ENCODE measurements at places on chromosomes 2 and 18.

GRCh38 chr18:7977897-7978296 is 410.8 kb downstream of the PTPRM start:
- no peak for DNase-seq

- no peak for DNase-seq
Observed at GRCh38 chr2:236887531-236887930, 198.2 kb upstream of the COPS8 start.

- no peak for DNase-seq
Observed at GRCh38 chr18:10278265-10278664, 176.2 kb upstream of the APCDD1 start.

GRCh38 chr2:98731894-98732349 is 990 bp upstream of the MGAT4A start:
- no peak for DNase-seq

DNA sequence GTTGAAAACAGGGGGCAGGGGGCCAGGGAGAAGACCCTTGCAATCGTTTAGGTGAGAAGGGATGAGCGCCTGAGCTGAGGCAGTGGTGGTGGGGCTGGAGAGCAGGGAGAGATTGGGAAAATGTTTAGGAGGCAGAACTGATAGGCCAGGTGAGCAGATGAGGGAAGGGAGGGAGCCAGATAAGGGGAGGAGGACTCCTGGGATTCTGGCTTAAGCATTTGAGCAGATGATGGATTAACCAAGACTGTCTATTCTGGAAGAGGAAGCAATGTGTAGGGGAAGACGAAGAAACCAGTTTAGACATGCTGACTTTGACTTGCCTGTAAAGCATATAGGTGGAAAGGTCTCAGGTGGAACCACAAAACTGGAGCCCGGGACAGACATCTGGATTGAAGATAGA is 49.9 kb upstream of the ASPRV1 start:
- DNase-seq: no peak

DNA sequence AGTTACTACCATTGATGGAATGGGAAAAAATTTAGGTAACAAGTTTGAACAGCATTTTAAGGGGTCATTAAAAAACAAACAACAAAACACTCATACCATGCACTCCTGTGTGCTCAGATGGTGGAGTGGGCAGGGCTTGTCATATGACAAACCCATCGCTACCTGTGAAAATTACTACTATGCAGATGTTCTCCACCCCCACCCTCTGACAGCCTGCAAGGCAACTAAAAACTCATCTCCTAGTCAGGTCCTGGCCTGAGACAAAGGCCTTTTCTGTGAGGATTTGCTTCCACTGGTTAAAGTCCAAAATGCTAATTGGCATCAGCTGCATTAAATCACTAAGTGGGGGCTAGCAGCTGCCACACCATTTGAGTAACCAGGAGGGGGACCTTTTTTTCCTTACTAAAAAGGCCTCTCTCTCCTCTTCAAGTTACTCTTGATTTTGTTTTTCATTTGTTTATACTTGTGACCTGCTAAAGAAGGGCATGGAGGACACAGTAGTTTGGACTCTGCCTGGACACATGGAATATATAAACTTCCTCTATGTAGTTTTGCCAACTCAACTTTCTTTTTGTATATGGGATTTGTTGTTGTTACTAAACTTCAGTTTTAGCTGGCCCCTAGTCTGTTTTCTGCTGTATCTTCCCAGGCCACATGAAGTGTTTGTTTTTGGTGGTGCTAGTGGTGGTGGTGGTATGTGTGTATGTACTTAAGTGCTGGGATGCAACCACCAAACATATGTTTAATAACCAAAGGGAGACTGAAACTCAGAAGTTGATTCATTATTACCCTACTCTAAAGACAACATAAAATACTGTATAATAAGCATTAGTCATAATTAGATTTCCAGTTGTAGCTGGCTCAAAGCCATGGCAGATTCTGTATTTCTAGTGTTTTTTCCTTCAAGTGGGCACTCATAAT is 121.3 kb downstream of the MAP4K4 start:
- DNase-seq: peak; percentile 58

DNA sequence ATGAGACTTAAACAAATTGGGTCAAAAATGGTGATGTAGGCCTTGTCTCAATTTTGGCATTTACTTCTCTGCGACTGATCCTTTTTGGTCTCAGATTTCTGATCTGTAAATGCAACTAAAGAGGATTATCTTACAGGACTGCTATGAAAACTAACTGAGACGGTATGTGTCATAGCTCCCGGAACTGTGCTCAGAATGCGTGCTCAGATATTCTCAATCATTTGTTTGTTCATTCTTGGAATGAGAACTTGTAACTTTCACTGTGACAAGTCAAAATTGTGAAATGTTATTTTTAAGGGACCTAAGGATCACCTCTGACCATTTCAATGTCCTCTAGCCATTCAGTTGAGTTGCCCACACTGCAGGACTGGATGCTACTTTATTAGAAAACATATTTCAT is 498.2 kb upstream of the PIK3C3 start:
- peak; percentile 27 for DNase-seq

DNA sequence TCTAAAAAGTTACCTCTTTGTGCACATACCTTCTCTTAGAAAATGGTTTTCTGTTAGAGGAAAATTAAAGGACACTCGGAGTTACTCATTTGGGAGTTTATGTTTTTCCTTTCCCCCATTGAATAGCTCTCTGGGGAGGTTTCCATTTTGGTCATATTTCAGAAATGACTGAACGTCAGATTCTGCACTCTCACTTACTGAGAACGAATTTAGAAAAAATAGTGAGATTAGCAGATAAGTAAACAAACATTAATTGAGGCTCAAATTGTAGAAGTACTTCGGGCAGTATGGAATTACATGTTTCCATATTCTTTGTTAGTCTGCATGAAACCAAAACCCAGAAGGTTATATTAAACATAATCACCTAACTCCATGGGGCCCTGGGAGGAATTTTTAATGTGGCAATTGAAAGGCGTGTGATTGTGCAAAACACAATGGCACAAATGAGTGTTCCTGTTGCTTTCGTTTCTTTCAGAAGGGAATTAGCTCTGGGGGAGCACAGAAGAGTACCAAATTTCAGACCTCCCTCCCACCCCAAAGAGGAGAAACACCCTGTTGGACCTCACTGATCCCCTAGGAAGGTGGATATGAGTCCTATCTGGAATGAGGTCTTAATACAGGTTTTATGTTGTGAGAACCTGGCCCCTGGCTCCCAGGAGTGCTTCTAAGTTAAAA is 212.3 kb downstream of the BCL2 start:
- no peak for DNase-seq

- no peak for DNase-seq
Observed at GRCh38 chr2:239132786-239133185, 268.0 kb downstream of the HDAC4 start.

GRCh38 chr18:50924372-50924771 is 43.5 kb upstream of the ELAC1 start:
- no peak for DNase-seq

DNA sequence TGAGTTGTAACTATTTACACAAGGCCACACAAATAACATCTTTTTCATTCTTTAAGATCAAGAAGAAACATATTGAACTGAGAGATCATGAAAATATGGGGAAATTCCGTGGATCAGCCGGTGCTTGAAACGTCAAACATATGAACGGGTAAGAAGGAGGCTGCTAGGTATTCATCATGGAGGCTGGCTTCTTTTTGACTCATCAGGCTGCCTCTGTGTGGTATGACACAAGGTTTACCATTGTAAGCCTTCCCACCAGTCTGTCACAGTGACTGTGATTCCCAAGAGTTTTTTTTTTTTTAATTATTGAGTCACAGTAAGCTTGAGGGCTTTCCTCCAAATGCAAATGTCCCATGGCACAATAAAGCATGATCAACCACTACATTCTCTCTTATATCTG is 506.9 kb downstream of the BCL11A start:
- DNase-seq: peak; percentile 21
